ENCODE measurements at places on chromosomes 5 and 9.
A peak's percentile ranks its signal among the peaks of the same experiment; 100 is the strongest.

DNA sequence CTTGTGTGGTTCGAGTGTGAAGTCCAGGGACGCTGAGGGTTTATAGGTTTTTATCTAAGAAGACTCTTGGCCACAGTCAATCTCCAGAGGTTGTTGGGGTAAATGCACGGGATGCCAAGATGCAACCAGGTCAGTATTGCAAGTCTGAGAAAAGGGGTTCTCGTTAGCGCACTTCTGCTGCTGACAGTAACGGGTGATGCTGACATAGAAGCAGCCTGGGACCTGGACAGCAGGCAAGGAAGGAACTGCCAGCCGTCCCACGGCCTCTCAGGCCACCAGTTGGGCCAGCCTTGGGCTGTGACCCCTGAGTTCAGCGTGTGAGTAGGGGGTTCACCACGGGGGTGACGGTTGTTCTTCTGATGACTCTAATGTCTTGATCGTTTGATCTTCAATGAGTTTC, 39.0 kb downstream of the TENT4A start:
- DNase-seq, result no peak

GRCh38 chr9:109107402-109108240, 12.1 kb downstream of the TMEM245 start:
- peak; percentile 52 for DNase-seq

- no peak for DNase-seq
Observed at GRCh38 chr5:37580106-37580505, 201.0 kb downstream of the WDR70 start.

DNA sequence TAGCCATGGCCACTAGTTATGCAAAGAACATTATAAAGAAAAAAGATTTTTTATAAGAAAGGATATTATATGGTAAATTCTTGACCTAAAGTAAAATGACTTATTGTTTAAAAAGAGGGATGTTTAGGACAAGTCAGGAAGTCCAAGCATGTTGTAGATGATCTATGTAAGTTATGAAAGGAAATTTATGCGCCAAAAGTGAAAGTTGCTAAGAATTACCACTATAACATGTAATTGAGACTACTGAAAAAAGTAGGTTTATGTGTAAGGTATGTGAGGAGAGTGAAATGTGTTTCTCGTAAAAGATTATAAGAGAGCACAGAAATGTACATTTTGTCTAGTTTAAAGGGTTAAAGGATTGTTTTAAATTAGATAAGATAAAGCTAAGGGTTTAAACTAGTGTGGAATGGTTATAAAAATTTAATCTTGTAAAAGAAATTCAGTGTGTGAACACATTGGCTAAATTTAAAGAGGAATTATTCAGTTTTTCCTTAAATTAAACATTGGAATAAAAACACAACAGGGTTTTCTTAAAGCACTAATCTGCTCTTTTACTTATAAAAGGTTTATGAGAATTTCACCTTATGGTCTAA, 1100.4 kb upstream of the EDIL3 start:
- DNase-seq, result no peak

GRCh38 chr5:115490596-115490995, 54.0 kb downstream of the FEM1C start:
- DNase-seq, result no peak

DNA sequence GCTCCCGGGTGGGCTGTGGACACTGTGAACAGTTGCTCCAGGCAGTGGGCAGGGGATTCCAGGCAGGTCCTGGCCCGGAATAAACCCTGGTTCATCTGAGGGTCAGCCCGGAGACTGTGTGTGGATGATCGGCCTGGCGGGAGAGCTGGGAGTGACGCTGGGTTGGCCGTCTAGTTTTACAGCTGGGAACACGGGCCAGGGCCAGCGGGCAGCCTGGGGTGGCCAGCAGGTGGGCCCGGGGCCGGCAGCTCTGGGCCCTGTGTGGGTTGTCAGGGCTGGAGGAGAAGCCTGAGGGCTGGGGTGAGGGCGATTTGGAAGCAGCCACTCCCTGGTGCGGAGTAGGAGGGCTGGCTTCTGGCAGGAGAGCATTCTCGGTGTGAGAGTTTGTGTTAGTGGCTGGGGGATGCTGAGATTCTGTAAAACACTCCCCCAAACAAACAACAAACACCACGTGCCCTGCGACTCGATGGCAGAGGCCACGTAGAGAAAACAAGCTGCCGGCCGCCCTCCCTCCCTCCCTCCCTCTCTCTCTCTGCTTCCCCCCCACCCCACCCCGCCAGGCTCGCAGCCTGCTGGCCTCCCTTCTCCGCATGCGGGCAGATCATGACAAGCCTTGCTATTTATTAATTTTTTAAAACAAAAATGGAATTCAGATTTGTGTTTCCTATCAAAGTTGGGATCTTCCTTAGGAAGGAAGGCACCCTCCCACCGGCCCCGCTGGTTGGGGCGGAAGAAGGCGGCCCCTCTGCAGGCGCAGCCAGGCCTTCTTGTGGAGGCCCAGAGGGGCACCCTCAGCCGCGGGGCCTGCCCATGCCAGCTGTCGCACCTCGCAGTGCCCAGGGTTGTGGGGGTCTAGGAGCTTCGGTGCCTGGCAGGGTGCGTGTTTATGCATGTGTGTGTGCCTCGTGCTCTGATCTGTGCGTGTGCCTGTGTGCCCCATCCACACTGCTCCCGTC, 49.5 kb downstream of the RXRA start:
- DNase-seq, result peak; percentile 56

DNA sequence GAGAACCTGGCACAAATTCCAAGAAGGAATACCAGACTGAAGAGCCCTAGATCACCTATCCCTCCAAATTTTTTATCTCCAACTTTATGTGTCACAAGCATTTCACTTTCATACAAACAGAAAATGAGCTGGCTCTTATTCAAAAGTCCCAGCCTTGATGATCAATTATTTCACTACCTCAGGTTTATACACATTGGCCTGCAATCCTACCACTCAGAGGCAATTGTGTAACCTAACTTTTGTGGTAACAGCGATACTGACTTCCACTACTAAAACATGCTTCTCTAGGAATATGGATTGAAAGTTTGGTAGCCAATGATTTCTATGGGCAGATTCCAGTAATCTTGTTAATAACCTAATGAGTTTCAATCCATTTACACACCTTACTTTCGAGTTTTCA, 10.5 kb downstream of the RNF38 start:
- no peak for DNase-seq
